ENCODE measurements at places on chromosomes 12 and 14. TPM values are rescaled to one million over a fixed set of nuclear protein-coding genes. Genes with fewer than 3 reads are reported as not detected.

Gene IAPP
- total RNA-seq: not detected

Gene GLIPR1L1
- not detected for total RNA-seq

Gene AKAP3
- total RNA-seq: 4.4 TPM

Gene MORN3
- 0.41 TPM for total RNA-seq

Gene MYH7
- 7.1 TPM for total RNA-seq

Gene KLRG1
- 2.8 TPM for total RNA-seq

Gene MMAB
- 74.6 TPM for total RNA-seq

Gene TMPRSS12
- total RNA-seq: not detected

Gene SVOP
- total RNA-seq: not detected

DNA sequence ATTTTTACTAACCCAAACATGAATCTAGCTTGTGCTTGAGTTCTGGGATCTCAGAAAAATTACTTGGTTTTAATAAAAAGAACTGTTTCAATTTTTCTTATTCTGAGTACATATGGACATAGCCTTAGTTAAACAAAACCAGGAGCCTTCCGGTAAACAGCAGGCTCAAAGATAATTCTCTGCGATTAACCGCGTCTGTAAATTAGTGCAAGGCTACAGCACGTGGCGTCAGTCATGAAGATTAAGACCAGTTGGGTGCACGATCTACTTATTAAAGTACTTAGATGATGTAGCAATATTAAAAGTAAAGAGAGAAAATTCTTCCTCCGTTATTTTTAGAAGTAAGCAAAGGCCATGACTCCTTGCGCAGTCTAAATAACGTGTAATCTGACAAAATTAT lies 700 bp downstream of the KCNJ8 start:
- no peak for DNase-seq
- no peaks in the 10 kb centered on the region for H3K27me3 ChIP-seq
- peak overlapping the region; percentile 73 for H3K4me3 ChIP-seq
- peaks cover 3% of the 10 kb centered on the region for H3K4me1 ChIP-seq
- H3K27ac ChIP-seq: peak overlapping the region; percentile 84
- no peaks in the 10 kb centered on the region for H3K36me3 ChIP-seq

DNA sequence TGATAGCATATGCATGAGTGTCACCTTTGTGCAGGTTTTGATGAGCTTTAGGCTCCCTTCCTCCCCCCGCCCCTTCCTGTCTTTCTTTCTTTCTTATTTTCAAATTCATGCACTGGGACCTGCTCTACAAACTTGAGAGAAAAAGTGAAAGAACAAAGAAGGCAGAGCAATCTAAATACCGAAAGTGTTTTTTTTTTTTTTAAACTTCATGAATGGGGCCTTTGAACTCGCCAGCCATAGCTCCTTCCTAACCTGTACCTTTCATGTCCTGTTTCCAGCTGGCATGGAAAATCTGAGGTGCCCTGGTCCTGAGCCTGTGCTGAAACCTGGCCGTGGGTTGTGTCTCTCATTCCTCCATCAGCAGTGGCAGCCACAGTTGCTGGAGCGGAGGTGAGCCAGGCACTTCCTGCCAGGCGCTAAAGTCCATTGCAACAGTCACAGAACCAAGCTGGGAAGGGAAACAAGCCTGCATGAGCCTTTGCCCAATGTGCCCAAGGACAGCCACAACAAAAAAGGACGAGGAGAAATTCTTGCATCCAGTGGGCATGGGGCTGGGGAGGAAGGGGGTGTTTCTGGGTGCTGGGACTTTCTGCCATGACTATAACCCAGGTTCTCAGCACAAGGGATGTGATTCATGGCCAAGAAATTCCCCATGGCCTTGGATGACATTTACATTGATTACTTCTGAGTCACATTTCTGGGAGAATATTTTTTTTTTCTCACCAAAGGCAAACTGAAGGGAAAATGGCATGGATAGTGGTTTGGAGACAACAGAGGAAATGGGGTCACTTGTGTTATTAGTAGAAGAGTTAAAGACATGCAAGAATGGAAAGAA lies 102.7 kb downstream of the TMEM30B start:
- H3K36me3 ChIP-seq: no peaks in the 10 kb centered on the region
- H3K27me3 ChIP-seq: no peaks in the 10 kb centered on the region
- DNase-seq: peak; percentile 72

- no peaks in the 10 kb centered on the region for H3K36me3 ChIP-seq
- no peaks in the 10 kb centered on the region for H3K4me1 ChIP-seq
- H3K4me3 ChIP-seq: no peak overlapping the region
Observed at GRCh38 chr12:68501226-68501625, 109.5 kb upstream of the RAP1B start.

GRCh38 chr12:16668198-16668597 lies 62.2 kb upstream of the LMO3 start:
- H3K36me3 ChIP-seq: no peaks in the 10 kb centered on the region
- no peak for DNase-seq
- H3K27me3 ChIP-seq: no peaks in the 10 kb centered on the region
- H3K4me1 ChIP-seq: no peaks in the 10 kb centered on the region

DNA sequence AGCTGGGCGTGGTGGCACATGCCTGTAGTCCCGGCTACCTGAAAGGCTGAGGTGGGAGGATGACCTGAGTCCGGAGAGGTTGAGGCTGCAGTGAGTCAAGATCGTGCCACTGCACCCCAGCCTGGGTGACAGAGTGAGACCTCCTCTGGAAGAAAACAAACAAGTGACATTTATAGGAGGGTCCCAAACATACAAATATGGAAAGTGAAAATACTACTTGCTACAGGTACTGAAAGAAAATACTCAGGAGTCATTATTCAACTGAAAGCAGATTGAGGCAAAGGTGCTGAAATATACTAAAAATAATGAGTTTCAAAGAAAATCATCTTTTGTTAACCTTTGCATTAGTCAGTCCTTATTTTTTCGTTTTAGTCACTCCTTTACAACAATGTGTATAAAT lies 53.5 kb downstream of the ETV6 start:
- no peak for DNase-seq
- peaks cover 44% of the 10 kb centered on the region for H3K4me1 ChIP-seq
- no peaks in the 10 kb centered on the region for H3K27me3 ChIP-seq
- H3K36me3 ChIP-seq: no peaks in the 10 kb centered on the region
- H3K4me3 ChIP-seq: no peak overlapping the region
- H3K27ac ChIP-seq: no peak overlapping the region

GRCh38 chr14:94113073-94113472 lies 2.5 kb downstream of the IFI27 start:
- H3K4me3 ChIP-seq: no peak overlapping the region
- H3K27me3 ChIP-seq: no peaks in the 10 kb centered on the region
- peak overlapping the region; percentile 82 for H3K27ac ChIP-seq
- no peaks in the 10 kb centered on the region for H3K36me3 ChIP-seq
- no peak for DNase-seq

GRCh38 chr14:97442363-97442762 lies 645.2 kb downstream of the VRK1 start:
- H3K36me3 ChIP-seq: no peaks in the 10 kb centered on the region
- no peaks in the 10 kb centered on the region for H3K4me1 ChIP-seq
- no peak for DNase-seq
- H3K27me3 ChIP-seq: no peaks in the 10 kb centered on the region
- H3K4me3 ChIP-seq: no peak overlapping the region

DNA sequence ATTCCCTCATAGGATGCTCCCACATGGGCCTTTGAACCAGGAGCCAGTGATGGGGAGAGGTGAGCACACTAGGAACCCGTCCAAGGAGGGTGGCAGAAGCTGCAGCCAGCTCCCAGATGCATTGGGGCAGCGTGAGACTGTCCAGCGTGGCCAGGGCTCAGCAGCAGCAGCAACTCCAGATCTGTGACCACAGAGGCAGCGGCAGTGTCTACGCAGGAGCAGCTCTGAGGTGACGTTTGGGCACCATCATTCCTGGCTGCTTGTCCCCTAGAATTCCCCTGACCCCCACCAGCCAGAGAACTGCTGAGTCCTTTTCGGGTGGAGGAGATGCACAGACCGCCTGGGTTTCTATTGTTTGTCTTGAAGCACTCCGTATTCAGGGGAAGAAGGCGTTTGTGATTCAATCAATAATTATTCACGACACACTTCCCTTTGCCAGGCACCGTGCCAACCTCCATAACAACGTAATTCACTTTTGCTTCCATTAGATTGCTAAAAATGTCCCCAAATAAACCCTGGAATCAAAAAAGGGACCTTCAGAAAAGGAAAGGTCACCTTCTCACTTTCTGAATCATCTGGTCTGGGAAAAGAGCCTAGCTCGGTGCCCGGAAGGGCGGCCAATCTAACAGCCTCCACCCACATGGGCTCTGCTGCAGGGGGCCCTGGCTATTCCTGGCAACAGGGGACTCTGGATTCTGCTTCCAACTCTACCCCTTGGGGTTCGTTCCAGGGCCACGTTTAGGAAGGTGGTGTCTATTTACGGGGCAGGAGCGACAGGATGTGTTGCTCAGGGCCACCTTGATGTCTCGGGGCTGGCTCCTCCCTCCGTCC lies 11.4 kb upstream of the BDKRB2 start:
- no peaks in the 10 kb centered on the region for H3K36me3 ChIP-seq
- no peak overlapping the region for H3K4me3 ChIP-seq
- H3K4me1 ChIP-seq: no peaks in the 10 kb centered on the region
- no peak for DNase-seq

- H3K4me3 ChIP-seq: no peak overlapping the region
- no peak overlapping the region for H3K27ac ChIP-seq
- no peaks in the 10 kb centered on the region for H3K36me3 ChIP-seq
- H3K27me3 ChIP-seq: no peaks in the 10 kb centered on the region
- DNase-seq: no peak
Observed at GRCh38 chr14:87696485-87696884, 296.5 kb downstream of the GALC start.

DNA sequence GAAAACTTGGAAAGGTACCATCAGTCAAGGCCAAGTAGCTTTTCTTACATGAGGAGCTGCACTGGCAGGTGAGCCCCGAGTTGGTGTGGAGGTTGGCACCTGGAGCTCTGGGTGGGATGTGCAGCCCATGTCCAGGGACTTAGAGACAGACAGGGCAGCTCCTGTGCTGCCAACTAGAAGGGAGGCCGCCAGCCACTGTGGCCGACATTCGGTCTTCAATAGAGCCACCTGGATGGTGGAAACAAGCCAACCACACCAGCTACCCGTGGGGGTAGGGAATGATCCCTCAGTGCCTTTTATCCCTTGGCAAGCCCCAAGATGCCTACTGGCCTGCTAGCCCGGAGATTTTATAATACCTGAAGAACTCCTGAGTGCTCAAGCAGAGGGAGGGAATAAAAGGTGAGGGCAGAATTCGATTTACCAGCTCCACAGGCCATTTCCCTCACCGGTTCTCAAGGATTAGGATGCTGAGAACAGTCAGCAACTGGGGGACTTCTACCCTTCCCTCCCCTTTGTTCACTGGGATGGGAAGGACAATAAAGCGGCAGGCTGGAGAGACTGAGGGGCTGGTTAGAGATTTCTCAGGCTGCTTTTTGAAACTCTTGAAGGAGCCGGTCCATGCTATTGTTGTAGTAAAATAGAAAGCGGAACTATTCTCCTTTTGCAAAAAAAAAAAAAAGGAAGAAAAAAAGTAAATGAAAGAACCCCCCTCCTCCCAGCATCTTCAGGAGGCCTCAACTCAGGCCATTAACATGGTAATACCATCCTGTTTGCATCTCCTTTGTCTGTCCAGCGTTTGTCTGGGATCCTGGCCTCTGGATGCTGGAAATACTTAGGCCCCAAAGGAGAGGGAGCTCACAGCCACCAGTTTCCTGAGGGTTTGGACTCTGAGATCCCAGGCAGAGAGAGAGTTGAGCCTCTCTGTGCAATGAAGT lies 321.6 kb downstream of the ZFP36L1 start:
- H3K27ac ChIP-seq: peak overlapping the region; percentile 38
- H3K36me3 ChIP-seq: no peaks in the 10 kb centered on the region
- no peak overlapping the region for H3K4me3 ChIP-seq
- DNase-seq: no peak

DNA sequence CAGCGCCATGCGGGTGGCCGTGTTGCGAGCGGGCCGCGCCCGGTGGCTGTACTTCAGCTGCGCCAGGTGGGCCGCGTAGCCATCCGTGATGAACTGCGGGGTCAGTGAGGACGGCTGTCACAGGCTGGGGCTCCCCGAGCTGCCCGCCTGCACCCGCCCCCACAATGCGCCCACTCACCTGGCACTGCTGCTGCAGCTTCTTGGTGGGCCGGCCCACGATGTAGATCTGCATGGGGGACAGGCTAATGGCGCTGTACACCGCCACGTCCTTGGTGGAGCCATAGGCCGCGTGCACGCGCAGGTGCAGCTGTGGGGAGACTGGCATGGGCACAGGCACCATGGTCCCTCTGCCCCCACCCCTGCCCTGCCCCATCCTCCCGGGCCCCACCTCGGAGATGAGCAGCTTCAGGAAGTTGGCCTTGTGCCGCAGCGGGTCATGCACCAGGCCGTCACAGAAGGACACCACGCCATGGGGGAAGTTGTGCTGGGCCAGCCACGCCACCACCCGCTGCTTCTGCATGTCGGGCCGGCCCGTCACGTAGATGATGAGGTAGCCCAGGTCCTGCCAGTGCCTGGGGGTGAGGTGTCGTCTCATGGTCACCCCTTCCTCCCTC lies 5.9 kb downstream of the ARL6IP4 start:
- no peak overlapping the region for H3K27ac ChIP-seq
- H3K27me3 ChIP-seq: no peaks in the 10 kb centered on the region
- H3K36me3 ChIP-seq: peaks cover 57% of the 10 kb centered on the region

DNA sequence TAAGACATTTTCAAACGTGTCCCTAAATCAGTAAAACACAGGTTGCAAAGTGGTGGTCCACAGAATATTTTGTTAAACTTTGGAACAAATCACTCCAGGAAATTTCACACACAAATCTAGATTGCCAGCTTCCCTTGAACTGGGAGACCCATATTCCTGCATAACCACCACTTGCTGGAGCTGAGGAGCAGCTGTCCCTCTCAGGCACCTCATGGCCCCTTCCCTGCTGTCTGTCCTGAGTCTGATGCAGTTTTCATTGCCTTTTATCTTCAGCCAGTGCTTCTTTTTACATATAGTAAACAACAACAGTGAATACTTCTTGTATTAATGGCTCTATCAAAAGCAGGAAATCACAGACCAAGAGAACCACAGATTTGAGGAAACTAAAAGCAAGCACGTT lies 289.3 kb downstream of the MED13L start:
- no peaks in the 10 kb centered on the region for H3K4me1 ChIP-seq
- no peaks in the 10 kb centered on the region for H3K27me3 ChIP-seq
- no peak for DNase-seq
- H3K4me3 ChIP-seq: no peak overlapping the region

DNA sequence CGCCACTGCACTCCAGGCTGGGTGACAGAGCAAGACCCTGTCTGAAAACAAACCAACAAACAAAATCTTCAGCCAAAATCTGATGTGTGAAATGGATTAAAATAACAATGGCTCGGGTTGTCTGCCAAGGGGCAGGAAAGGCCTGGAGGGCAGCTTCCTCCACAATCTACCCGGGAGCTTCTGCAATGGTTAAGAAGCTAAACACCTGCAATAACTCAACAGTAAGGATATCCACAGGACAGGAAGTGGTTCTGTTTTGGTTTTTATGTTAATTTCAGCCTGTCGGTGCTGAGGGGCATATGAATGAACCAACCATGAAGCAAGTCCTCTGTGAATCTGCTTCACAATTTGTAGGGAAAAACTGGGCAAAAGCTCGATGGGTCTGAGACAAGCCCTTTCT lies 34.4 kb downstream of the RAD52 start:
- H3K36me3 ChIP-seq: peaks cover 48% of the 10 kb centered on the region
- peaks cover 5% of the 10 kb centered on the region for H3K4me1 ChIP-seq
- no peak overlapping the region for H3K27ac ChIP-seq
- no peaks in the 10 kb centered on the region for H3K27me3 ChIP-seq
- DNase-seq: no peak

GRCh38 chr14:43540948-43541347 lies 966.1 kb downstream of the FSCB start:
- no peak for DNase-seq
- H3K27me3 ChIP-seq: no peaks in the 10 kb centered on the region
- no peaks in the 10 kb centered on the region for H3K4me1 ChIP-seq
- no peaks in the 10 kb centered on the region for H3K36me3 ChIP-seq
